RWPE2 (cell line): ENCODE measurements at places on chromosomes 2 and 18.

DNA sequence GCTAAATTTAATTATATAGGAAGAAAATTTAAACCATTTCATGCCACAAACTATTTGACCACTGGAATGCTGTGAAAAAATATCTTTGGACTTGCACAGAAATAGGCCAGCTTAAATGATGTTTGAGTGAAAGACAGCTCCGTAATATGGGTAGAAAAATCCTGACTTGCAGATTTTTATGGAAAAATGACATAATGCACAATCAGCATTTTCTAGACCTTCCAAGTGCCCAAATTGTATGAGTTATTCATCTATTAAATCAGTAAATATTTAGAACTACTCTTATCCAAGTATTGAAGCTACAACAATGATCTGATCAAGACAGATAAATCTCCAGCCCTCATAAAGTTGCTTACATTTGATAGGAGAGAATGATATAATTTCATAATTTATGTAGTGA, 691.1 kb upstream of the DDX18 start:
- no peak for DNase-seq

GRCh38 chr2:115904516-115904915, 1462.1 kb downstream of the DPP10 start:
- no peak for DNase-seq

GRCh38 chr2:116435648-116436047, 1378.8 kb upstream of the DDX18 start:
- no peak for DNase-seq

DNA sequence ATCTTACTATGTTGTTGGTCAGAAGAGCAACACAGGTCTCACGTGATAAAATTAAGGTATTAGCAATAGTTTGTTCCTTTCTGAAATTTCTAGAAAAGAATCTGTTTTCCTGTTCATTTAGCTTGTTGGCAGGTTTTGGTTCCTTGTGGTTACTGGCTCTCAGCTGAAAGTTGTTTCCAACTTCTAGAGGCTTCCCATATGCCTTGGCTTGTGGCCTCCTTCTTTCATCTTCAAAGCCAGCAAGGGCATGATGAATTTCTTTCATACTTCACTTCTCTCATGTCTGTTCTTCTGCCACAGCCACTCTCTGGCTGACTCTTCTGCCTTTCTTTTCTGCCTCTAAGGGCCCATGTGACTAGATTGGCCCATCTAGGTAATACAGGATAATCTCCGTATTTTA, 193.7 kb downstream of the TRIB2 start:
- DNase-seq = no peak

- DNase-seq = peak; percentile 64
Measured at GRCh38 chr2:109614715-109615636, 812 bp downstream of the SOWAHC start.

DNA sequence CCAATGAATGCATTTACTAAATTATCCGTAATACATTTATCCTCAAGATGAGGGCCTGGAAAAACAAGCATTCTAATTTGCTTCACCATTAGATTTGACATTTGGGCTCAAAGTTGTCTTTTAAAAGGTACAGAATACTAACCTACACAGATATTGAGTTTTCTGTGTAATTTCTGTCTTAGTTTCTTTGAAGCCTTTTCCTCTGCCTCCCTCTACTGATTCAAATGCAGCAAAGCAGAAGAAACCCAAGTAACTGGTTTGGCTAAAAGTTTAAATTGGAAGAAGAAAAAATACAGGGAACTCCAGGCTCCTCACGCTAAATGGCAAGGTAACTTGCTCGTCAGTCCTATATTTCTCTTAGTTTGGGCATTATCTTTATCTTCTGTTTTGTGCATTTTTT, 53.3 kb upstream of the SLC5A7 start:
- no peak for DNase-seq

DNA sequence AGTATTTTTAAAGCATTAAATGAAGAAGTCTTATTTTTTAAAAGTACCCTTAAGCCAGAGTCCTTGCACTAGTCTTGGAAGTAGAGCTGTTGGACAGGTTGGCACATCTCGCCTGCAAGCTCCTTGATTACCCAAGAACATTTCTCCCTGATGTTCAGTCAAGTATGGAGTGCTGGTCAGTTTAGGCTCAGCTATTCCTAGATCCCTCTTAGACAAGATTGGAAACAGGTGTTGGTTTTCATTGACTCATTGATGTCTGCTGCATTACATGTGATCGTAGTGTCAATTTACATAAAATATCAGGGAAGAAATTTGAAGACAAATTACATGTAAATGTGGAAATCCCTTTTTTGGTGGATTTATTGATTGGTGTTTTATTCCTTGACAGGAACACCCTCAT, 170.4 kb downstream of the ZNF407 start:
- DNase-seq = no peak

GRCh38 chr2:57725337-57725947, 321.2 kb upstream of the VRK2 start:
- no peak for DNase-seq

- no peak for DNase-seq
Measured at GRCh38 chr2:212254339-212254738, 284.3 kb downstream of the ERBB4 start.

- DNase-seq = no peak
Measured at GRCh38 chr2:56244911-56245530, 61.2 kb downstream of the CCDC85A start.

DNA sequence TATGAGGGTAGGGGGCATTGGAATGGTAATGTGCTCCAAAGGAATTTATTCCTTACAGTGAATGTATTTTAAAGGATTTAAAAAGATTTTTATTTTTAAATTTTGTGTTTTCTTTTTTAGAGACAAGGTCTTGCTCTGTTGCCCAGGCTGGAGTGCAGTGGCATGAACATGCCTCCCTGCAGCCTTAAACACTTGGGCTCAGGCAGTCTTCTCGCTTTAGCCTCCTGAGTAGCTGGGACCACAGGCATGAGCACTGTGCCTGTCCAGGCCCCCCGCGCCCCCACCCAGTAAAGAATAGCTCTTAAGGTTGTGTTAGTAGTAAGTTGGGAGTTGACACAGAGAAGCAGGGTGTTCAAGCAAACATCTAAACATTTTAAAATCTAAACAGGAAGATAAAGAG, 36.6 kb downstream of the PHLPP1 start:
- no peak for DNase-seq

DNA sequence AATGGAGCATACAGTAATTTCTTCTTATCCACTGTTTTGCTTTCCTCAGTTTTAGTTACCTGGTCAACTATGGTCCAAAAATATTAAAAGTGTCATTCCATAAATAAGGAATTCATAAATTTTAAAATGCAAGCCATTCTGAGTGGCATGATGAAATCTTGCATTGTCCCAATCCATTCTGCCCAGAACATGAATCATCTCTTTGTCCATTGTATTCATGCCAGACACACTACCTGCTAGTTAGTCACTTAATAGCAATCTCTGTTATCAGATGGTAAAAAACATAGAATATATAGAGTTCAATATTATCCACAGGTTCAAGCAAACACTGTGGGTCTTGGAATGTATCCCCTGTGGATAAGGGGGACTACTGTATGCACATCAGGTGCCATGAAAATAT, 872.2 kb upstream of the NXPH2 start:
- DNase-seq = no peak

DNA sequence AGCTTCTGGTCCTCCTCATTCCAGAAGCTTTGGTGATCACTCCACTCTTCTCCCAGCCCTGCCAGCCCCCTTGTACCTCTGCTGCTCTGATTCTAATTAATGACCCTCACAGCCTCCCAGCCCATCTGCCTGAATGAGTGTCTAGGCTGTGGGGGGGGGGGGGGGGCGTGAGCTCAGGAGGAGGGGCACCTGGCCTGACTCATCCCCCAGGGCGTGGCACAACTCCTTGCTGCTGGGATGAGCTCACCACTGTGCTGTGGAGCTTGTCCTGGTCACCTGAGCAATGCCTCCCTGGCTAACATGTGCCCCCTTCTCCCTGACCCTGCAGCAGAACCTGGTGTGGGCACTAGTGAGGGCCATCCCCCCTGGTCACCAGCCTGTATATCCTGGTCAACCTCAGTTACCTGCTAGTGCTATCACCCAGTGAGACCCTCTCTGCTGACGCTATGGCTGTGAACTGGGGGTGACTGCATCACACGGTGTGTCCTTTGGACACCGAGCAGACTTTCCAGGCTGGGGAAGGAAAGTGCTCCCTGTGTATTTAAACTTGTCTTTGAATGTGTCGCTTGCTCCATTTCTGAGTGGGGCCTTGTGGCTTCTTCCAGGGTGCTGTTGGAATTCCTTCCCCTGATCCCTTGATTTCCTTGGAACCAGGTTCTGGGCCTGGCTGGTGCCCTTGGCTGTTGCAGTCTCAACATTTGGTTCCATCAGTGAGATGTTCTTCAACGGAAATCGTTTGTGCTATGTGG, 41.5 kb upstream of the PUM2 start:
- peak; percentile 80 for DNase-seq

DNA sequence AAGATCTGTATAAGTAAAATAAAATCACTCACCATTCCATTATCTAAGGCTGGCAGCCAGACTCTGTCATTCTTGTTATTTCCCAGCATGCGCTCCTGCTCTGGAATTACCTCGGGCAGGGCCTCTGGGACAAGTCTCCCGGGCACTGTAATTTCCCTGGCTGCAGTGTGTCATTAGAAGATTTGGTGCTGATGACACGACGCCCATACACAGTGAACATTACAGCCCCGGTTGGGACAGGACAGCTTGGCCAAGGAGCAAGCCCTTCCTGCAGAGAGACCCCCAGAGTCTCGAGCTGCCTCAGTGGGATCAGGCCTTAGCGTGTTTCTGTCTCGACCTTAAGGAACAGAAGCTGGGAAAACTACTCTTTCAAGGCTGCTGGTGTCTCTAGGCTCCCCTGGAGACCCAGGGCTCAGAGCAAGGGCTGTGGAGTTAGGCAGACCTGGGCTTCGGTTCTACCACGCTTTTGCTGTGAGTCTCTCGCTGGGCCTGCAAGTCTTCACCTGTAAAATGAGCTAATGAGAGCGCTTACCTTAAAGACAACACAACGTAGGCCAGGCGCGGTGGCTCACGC, 39.7 kb downstream of the SMAD7 start:
- DNase-seq = no peak

GRCh38 chr2:191350826-191351225, 105.6 kb downstream of the MYO1B start:
- DNase-seq = no peak

DNA sequence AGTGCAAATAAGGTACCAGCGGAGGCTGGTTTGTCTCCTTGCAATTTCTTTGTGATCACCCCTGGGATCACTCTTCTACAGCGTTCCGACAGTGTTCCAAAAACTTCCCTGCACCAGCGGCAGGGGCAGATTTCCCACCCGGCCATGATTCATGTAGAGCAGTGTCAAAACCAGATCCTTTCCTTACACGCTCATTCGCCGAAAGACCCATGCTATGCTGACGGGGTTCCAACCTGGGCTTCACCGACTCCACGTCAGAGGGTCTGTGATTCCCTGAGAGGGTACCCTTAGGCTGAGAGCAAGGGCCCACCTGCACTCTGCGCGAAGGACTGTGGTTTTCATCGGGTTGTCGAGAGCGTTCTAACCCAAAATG, 423 bp upstream of the TTC27 start:
- DNase-seq = no peak

GRCh38 chr2:189441709-189442074, 418 bp downstream of the WDR75 start:
- no peak for DNase-seq

- DNase-seq = no peak
Measured at GRCh38 chr2:50582164-50582563, 449.8 kb downstream of the NRXN1 start.

DNA sequence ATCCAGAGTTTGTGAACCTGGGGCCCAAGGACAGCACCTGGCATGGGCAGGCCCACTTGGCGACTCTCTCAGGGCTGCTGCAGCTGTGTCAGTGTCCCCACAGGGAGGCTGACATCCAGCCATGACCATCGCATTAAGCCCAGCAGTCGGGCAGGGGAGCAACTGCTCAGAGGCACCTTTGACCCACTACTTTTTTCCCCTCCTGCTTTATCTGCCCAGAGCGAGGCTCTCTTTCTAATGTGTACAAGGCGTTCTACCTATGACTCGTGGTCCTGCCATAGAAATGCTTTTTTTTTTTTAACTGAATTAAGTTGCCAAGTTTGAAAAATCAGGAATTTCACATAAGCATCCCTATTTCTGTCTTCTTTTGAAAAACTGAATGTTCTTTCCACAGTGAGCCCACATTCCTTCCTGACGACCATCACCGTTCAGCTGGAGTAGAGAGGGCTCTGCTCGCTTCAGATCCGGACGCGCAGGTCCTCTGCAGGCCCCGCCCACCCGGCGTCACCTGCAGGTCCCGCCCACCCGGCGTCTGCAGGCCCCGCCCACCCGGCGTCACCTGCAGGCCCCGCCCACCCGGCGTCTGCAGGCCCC, 403 bp upstream of the CLUL1 start:
- peak; percentile 76 for DNase-seq

GRCh38 chr2:144010096-144010836, 509.7 kb downstream of the ZEB2 start:
- DNase-seq = no peak

- no peak for DNase-seq
Measured at GRCh38 chr18:3544537-3544936, 94.6 kb downstream of the TGIF1 start.

DNA sequence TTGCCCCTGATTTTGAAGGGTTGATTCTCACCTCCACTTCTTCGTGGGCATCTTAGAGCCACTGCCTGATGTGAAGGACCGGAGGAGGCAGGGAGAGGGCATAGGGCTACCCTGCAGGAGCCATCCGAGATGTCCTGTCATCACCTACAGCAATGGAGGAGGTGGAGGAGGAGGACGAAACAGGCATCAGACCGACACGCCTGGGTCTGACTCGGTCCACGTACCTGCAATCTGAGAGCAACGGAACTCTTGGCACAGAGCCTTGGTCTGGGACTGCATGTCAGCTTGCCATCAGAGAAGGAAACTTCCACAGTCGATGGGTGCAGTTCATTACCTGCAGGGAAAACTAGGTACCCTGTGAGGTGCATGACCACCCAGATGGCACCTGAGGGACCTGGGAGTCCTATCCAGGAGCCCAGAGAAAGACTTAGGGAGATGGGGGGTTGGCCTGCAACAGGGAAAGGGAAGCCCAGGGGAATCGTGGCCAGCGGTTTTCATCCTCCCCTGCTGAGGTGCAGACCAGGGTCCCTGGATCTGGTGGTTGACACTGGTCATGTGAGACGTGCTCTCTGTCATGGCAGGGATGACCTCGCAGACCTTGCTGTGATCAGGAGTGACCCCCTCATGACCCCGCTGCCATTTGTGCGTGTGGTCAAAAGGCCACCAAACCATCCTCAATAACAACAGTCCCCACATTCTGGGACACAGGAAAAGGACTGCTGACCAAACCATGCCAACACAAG, 190.8 kb downstream of the SEPTIN10 start:
- DNase-seq = no peak

- DNase-seq = no peak
Measured at GRCh38 chr2:167057446-167057845, 169.2 kb downstream of the XIRP2 start.
